NCI-H1092 (cell line): ENCODE measurements at places on chromosomes 3 and 15.

- DNase-seq: no peak
These were observed 82.9 kb downstream of the FSIP1 start for GRCh38 chr15:39699516-39700374.

GRCh38 chr15:75307778-75308390 is 25.2 kb downstream of the GOLGA6D start:
- DNase-seq: no peak

- no peak for DNase-seq
These were observed 106.5 kb downstream of the CHSY1 start for GRCh38 chr15:101145362-101145761.

- DNase-seq: no peak
These were observed 147.9 kb downstream of the IMPG2 start for GRCh38 chr3:101172516-101172915.

- no peak for DNase-seq
These were observed 156.7 kb downstream of the DIPK2A start for GRCh38 chr3:144128108-144128892.

DNA sequence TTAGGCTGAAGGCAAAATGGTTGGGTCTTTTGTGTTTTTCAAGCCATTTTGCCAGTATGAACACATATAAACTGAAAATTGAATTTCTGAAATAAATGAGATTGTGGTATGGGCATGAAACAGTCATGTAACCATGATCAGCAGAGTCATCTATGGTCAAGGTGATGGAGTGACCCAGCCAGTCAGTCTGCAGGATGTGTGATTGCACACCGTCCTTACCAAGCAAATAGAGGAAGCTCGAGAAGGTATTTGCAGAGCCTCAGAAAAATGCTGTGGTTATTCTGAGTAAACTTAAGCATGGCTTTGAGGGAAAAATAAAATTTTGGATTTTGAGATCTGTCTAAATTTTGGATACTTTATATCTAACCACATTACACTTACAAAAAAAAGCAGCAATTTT is 95.9 kb upstream of the RNF7 start:
- DNase-seq: no peak

GRCh38 chr3:48634661-48635221 is 520 bp downstream of the SLC26A6 start:
- peak; percentile 5 for DNase-seq

GRCh38 chr15:91967935-91968606 is 114.6 kb downstream of the SLCO3A1 start:
- no peak for DNase-seq

DNA sequence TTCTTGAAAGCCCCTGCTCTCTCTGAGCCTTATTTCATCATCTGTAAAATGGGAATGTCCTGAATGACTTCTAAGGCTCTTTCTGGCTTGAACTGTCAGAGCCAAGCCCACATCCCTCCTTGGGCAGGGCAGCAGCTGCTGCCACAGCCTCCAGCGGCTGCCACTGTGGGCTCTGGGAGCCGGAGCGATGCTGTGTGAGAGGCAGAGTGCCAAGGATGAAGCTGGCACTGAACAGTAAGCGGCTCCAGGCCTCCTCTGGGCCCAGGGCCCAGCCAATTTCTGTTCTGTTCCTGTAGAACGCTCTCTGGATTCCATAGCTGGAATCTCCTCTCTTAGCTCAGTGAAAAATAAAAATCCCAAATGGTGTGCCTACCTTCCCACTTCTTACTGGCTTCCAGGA is 4.4 kb downstream of the CPLX3 start:
- no peak for DNase-seq

DNA sequence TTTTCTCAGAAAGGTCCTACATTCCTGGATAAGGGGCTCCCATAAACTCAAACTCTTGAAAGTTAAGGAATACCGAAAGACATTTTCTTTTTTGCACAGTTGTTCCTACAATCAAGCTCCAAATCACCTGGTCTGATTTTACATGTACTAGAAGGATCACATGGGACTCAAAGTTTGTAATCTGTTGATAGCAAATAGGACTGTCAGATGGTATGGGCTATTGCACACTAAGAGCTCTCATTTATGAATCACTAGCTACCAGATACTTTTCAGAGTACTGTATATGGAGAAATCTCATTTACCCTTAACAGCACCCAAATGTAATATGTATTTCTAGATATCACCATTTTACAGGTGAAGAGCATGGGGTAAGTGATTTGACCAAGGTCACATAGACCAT is 49.5 kb upstream of the CMSS1 start:
- no peak for DNase-seq

DNA sequence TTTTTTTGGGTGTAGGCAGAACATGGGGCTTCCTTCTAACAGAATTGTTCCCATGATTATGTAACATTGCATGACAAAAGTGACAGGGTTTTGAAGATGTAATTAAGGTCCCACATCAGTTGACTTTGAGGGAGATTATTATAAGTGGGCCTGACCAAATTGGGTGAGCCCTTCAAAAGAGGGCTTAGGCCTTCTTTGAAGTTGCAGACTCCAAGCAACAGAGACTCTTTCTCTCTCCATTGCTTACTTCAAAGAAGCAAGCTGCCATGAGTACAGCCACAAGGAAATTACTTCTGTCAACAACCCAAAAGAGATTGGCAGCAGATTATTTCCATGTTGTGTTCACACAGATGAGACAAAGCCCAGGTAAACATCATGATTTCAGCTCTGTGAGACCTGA is 348.2 kb downstream of the PDCD6IP start:
- DNase-seq: no peak

DNA sequence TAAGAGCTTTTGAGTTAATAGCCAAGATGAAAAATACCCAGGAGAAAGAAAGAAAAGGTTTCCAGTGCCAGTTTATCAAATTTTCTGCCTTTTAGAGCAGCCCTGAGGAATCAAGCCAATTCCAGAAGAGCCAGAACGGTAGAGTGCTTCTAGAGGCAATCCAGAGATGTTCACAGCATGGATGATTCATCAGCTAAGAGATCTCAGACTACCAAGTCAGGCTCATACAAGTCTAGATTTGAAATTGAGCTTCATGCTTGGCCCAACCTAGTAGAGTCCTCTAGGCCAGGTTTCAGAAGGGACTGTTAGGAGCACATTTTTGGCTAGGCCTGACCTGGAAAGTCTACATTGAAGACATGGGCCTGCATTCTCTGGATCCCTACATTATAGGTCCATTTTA is 15.5 kb downstream of the WDR48 start:
- no peak for DNase-seq

DNA sequence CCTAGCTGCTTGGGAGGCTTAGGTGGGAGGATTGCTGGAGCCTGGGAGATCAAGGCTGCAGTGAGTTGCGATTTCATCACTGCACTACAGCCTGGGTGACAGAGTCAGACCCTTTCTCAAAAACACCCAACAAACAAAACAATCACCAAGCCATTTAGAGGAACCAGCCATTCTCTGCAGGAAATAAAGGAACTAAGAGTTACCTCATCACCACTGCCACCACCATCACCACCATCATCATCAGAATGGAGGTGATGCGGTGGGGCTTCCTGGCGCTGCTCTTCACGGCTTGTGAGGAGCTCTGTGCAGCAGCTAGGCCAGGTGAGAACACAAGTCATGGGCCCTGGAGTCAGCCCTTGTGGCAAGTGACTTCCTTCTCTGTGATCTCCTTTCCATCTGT is 37.7 kb upstream of the KLHL25 start:
- no peak for DNase-seq

GRCh38 chr3:138445236-138445635 is 10.8 kb downstream of the ESYT3 start:
- no peak for DNase-seq
